ENCODE measurements at places on chromosomes 7 and 10.

- no peak for DNase-seq
These were observed 15.8 kb downstream of the ADAP1 start for GRCh38 chr7:938546-939185.

DNA sequence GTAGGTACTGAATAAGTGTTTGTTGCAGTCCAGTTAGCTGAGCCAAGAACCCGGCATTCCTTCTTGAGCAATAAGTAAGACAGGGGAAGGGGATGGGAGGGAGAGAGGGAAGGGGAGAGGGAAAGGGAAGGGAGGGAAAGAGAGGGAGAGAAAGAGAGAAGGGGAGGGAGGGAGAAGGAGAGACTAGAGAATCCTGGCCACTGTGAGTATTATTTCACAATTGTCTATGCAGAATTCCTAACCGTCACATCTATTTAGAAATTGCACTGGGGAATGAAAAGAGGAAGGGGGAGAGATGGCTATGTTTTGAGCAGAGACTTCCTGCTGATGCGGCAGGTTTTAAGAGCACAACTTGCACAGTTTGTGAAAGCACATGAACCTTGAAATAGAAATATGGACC lies 251.4 kb upstream of the ZMIZ1 start:
- DNase-seq: peak; percentile 47

DNA sequence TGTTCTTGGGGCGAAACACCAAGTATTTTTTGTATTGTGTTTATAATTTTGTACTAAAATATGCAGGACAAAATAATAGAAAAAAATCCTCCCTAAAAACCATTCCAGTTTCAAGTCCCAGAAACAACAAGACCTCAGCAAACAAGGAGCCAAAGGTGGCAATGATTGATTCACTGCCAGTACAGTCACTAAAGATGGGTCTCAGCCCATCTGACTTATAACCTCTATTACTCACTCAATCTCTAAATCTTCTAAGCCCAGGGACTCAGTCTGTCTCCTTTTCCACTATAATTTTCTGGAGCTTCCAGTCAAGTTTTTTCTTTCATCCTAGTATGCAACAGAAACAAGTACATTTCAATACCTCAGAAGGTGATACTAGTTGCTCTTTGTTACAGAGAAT lies 33.3 kb downstream of the SNX13 start:
- no peak for DNase-seq

DNA sequence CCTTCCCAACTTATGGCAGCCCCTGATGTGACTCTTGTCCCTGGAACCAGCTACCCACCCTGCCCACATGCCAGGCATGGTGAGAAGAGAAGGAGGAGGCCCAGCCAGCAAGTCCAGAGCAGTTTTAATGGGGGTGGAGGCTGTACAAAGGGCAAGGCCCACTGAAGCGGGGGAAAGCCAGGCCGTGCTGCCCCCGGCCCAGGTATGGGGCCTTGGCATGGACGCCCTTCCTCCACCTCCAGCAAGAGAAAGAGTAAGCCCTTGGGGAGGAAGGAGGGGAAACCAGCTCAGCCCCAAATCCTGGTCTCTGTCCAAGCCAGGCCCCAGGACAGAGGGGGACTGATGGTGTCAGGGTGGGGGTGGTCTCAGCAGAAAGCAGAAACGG lies 7.0 kb downstream of the NFKB2 start:
- DNase-seq: no peak

- DNase-seq: no peak
These were observed 25.3 kb downstream of the MAP3K8 start for GRCh38 chr10:30459283-30459682.

- no peak for DNase-seq
These were observed 9.7 kb upstream of the ABCA13 start for GRCh38 chr7:48161407-48162125.

Measured in adipocyte (in vitro differentiated cells).